ENCODE measurements at places on chromosomes 2 and 18.

DNA sequence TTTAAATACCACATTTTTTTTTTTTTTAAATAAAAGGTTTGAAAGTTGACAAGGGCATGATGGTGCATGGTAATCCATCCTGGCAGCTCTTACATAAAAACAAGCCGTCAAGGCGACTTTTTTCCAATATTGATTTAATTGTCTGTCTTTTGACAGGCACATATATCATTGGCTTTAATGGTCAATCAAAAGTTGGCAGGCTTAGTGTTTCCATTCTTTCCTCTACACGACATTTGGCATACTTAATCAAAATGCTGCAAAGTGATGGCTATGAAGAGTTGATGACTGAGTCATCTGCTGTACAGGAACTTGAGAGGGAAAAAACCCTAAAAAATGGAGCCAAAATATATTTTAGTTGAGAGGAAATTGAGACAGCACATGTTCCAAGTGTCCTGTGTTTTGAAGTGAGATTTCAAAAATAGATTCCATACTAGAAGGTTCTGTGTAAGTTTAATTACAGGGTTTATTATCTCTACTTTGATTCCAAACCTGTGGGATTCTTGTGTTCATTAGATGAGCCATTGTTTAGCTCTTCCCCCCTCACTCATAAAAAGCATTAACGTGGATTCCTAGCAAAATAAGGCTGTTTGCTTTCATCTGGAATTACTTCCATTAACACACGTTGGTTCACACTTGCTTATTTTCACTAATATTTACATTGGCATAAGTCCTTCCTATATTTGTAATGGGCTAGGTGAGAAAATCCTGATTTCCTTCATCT lies 3.2 kb downstream of the TSHZ1 start:
- peak; percentile 46 for DNase-seq

- peak; percentile 23 for DNase-seq
Measured at GRCh38 chr2:27583390-27583915, 611 bp downstream of the ZNF512 start.

DNA sequence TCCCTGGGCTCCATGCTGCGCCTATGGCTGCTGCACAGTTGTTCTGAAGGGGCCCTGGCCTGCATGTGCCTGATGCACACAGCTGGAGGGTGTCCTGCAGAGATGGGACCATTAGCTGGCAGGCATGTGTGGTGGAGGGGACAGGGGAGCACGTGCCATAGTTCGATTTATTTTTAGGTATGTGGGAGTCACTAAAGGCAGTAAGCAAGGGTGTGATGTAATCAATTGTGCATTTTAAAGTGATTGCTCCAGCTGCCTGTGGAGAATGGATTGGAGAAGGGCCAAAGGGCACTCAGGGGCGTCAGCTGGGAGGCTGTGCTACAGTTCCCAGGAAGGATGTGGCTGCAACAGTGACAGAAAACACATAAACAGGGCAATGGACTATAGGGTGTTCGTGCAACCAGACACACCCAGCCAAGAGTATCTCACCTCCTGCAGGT lies 205.1 kb downstream of the ARL4C start:
- DNase-seq = peak; percentile 84

GRCh38 chr18:27520401-27520800 lies 335.3 kb upstream of the CHST9 start:
- no peak for DNase-seq

GRCh38 chr2:222398446-222398885 lies 25.9 kb upstream of the SGPP2 start:
- DNase-seq = peak; percentile 20

- no peak for DNase-seq
Measured at GRCh38 chr2:177073611-177074010, 139.0 kb upstream of the HNRNPA3 start.

GRCh38 chr2:101388232-101388631 lies 929 bp upstream of the CREG2 start:
- peak; percentile 52 for DNase-seq

DNA sequence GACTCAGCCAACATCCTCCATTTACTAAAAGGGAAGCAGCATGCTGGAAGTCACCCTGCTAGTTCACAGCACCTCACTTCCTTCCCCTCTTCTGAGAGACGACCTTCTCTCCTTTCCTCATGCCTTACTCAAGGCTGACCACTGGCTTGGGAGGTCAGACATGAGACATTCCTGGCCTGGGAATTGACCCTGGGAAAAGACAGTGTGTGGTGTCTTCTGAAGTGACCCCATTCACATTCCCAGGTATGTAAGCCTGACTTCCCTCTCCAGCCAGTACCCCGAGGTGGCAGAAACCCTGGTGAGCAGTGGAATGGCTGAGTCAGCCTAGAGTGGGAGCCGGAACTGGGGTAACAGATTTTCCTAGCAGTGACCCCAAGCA lies 92.4 kb downstream of the PLB1 start:
- no peak for DNase-seq

DNA sequence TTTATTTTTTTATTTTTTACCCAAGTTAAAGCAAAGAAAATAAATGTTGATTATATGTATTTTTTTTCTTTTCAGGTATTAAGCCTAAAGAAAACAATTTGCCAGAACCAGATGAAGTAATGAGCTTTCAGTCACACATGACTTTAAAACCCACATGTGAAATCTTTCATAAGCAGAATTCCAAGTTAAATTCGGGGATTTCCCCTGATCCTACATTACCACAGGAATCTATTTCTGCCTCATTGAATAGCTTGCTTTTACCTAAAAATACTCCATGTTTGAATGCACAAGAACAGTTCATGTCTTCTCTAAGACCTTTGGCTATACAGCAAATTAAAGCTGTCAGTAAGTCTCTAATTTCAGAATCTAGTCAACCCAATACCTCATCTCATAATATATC lies 26.6 kb downstream of the GEN1 start:
- no peak for DNase-seq

DNA sequence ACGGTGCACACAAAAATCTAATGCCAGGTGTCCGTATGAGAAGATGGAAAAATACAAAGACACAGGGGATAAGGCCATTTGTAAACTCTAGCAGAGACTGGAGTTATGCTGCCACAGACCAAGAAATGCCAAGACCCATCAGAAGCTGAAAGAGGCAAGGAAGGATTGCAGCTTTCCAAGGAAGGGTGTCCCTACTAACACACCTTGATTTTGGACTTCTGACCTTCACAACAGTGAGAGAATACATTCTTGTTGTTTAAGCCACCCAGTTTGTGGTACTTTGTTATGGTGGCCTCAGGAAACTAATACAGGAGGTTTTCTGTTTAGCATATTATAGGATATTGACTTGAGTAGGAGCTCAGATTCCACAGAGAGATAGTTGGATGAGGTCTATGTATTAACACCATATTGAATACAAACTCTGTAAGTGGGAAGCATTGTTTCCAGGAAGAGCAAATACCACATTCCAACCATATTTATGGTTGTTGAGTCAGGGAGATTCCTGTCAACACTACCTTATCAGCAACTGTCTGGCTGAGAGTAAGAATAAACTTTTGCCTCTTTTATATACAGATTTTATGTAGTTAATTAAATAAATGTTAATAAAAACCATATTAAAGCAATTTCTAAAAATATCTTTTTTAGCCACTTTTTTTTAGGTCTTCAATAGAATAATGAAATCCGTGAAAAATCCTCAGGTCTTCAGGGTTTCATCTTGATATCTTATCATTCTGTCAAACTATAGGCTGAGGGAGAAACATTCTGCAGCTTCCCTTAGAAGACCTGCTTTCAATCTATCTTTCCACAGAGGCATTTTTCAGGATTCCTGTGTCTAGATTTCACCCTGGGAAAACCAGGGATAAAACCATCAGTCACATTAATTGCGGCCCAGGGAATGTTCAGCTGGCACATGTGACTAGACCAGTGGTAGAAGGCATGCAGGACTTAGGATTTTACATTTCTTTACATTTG lies 35.4 kb upstream of the HNMT start:
- peak; percentile 85 for DNase-seq

GRCh38 chr2:227007940-227008339 lies 156.1 kb downstream of the COL4A4 start:
- DNase-seq = no peak

GRCh38 chr2:105037572-105038382 lies at the start of gene MRPS9:
MRPS9 (plus strand) TSS chr2:105038069; CDS start chr2:105038093, 24 bp downstream.
- peak; percentile 97 for DNase-seq

- no peak for DNase-seq
Measured at GRCh38 chr2:167844714-167845530, 402.5 kb downstream of the STK39 start.

GRCh38 chr2:105388971-105389381 lies 9.9 kb downstream of the FHL2 start:
- peak; percentile 96 for DNase-seq

DNA sequence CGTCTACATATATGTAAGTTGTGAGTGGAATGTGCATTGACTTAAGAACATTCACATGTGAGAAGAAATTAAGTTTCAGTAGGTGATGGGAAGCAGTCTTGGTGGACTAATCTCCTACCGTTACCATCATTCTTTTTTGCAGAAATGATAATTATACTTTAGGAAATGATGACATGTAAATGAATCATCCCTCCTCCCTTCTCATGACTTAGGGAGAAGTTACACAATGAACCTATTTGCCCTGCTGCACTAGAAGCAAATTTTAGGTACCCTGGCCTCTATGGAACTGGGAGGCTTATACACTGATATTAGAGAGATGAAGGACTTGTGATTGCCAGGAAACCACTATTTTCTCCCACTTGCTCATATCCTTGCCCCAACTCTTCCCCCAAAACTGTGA lies 214.2 kb downstream of the CALCRL start:
- peak; percentile 35 for DNase-seq

DNA sequence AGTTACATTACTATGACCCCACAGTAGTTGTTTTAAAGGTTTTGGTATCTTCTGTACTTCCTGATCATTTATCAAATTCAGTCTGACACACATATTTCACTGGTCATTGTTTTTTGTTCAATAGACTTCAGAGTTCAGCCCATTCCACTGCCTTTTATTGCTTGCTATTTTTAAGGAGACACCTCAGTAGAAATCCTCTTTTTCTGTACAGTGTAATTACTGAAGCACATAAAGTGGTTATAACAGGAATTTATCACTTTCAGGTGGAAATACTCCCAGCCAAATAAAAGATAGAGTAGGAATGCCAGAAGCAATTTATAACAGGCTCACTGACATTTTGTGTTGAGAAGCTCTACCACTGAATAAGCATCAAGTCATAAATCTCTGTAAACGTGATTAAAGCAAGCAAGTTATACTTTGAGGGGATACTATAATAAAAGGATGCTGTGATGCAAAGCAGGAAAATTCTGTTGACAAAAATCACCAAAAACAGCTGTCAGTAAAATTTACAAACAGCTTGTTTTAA lies 6.6 kb upstream of the BARD1 start:
- DNase-seq = no peak

- DNase-seq = no peak
Measured at GRCh38 chr2:105113616-105114291, 75.9 kb downstream of the MRPS9 start.

- peak; percentile 26 for DNase-seq
Measured at GRCh38 chr2:64634345-64635267, 19.1 kb downstream of the SERTAD2 start.

DNA sequence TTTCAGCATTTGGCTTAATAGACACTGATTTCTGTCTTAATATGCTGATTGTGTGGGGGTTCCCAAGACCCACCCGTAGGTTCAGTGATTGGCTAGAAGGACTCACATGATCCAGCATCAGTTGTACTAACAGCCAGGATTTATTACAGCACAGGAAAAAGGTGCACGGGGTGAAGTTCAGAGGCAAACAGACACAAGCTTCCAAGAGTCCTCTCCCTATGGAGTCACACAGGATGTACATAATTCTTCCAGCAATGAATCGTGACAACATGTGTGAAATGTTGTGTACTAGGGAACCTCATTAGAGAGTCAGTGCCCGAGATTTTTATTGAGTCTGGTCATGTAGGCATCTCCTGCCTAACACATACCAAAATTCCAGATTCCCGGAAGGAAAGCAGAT lies 52.8 kb downstream of the GALNT1 start:
- no peak for DNase-seq

GRCh38 chr2:183215917-183216316 lies 91.7 kb downstream of the NUP35 start:
- peak; percentile 9 for DNase-seq

DNA sequence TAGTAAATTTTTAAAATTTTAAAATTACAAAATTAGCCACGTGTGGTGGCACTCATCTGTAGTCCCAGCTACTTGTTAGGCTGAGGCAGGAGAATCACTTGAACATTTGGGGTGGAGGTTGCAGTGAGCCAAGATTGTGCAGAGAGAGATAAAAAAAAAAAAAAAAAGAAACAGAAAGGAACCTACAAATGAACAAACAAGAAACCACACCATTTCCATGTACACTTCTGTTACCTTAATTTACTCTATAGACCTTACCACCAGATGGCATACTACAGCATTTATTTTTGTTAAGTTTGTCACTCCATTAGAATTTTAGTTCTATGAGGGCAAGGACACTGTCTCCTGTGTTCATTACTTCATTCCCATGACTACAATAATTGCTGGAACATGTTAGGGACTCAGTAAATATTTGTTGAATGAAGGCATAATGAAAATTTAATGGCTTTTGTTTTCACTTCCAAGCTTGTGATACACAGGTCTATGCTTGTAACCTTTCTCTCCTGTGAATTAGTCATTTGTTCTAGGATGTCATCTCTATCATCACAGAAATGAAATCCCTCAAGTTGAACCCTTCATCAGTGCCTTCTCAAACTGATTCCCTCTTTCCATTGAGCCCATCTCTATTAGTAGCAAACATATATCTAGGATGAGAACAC lies 76.0 kb downstream of the ARHGAP15 start:
- peak; percentile 26 for DNase-seq

DNA sequence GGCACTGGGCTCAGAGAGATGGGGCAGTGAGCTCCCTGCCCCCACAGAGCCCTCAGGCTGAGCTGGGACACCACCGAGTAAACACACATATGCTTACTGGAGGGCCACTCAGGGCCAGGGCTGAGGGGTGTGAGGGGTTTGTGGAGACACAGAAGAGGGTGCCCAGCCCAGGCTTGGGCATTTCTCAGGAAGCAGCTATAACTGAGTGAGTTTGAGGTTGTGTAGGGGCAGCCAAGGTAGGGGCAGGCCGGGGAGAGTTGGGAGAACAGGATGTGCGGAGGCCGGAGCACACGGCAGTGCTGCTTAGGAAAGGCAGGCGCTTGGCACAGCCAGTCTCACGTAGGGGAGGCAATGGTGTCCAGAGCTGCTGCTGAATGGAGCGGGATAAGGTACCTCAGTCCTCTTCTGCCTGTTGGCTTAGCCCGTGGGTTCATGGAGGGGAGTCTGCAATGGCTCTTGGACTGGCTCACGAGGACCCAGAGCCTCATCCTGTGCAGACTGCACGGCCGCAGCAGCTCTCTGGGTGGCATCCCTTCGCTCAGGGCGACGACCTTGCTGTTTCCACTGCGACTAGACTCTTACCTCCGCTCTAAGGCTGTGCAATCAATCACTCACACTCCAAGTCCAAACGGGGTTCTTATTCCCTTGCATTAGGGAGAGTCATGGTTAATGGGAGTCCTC lies 466.1 kb upstream of the HS6ST1 start:
- DNase-seq = no peak

DNA sequence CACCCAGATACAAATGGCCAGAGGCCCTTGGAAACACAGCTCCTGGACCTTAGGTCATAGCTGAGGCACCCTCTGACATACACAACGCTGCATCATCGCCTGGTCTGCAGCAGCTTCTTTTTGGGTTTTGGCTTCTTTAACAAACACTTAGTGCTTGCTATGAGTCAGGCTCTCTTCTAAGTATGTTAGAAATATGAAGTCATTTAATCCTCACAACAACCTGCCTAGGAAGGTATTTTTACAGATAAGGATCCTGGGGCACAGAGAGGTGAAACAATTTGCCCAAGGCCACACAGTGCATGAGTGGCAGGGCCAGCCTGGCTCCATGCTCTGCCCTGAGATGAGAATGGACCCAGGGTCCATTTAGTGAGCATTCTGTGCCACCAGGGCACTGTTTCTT lies 96.6 kb downstream of the TMEM17 start:
- no peak for DNase-seq

GRCh38 chr18:2794159-2794558 lies 52.6 kb upstream of the EMILIN2 start:
- DNase-seq = no peak
